ENCODE measurements at places on chromosomes 12 and 14.

DNA sequence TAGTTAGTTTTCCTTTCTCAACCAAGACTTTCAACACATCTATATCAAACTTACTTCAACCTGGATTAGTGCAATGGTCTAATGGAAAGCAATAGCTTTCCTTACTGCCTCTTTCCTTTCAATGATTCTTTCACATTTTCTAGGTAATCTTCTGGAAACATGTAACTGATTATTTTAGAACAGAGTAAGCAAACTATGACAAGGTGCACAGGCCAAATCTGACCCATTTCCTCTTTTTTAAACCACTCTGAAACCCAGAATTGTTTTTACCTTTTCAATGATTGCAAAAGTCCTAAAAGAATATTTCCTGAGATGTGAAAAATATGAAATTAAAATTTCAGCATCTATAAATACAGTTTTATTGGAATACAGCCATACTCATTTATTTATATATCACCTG is 81.6 kb upstream of the TMTC2 start:
- no peak for DNase-seq

- DNase-seq = no peak
Observed at GRCh38 chr14:99382071-99382470, 98.6 kb downstream of the SETD3 start.

GRCh38 chr12:61018571-61018970 is 1241.6 kb upstream of the USP15 start:
- DNase-seq = peak; percentile 17

DNA sequence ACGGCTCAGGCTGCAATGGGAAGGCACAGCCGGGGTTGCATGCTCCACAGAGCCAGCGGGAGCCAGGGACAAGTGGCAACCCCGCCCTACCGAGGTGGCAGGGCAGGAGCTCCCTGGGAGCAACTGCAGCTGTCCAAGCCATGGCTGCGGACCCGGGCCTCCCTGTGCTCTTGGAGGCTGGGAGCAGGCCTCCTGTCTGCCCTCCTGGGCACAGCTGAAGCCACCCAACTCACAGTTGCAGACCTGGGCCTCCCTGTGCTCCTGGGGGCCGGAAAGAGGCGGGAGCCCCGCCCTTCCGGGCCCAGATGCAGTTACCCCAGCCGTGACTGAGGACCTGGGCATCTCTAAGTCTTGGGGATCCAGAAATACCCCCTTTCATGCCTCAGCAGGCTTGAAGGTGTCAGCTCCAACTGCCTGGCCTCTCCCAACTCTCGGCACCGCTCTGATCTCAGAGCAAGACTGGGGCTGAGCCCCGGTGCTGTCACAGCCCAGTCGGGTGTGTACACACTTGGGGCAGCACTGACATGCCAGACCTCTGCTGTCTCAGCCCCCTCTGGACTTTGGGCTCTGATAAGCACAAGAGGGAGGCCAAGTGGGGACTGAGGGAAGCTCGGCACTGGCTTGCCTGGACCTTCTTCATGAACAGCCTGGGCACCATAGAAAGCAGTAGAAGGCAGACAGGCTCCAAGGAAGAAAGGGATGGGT is 7.5 kb upstream of the RASSF9 start:
- no peak for DNase-seq

DNA sequence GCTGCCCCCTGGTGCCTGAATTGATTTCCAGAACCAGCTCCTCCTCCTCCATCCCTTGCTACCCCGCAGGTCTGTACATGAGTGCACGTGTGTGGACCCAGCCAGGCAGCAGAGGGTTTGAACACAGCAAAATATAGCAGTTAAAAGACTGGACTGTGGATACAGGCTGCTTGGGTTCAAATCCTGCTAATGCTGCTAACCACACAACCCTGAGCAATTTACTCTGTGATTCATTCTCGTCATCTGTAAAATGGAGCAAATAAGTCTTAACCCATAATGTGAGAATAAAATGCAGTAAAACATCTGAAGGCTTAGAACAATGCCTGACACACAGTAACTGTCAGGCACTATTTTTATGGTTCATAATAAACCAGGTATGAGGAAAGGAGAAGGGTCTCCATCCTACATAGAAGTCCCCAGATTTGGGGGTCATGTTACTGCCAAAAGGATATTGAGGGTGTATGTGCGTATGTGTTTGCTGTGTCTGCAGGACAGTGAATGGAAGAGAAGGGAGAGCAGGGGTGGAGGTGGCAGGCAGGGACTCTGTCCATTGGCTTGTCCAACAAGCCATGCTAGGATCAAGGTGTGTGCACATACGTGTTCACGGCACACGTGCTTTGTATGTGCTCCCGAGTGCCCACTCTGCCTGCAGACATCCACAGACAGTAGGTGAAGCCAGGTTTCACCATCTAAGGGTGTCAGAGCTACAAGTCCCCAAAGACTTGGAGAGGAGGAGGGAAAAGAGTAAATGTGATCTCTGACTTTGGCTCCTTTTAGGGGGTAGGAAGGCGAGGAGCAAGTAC is 1.5 kb upstream of the STAT6 start:
- no peak for DNase-seq

DNA sequence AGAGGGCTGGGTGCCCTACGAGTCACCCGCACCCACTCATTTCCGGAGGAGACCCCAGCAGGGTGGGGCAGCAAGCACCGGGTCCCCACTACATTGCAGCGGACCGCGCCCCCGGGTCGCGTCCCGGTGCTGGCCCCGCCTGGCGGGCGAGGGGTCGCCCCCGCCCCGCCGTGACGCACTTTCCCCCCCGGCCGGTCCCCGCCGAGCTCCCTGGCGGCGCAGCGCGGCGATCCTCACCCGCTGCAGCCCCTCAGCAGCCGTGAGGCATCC is 106.1 kb downstream of the PRICKLE1 start:
- DNase-seq = no peak

DNA sequence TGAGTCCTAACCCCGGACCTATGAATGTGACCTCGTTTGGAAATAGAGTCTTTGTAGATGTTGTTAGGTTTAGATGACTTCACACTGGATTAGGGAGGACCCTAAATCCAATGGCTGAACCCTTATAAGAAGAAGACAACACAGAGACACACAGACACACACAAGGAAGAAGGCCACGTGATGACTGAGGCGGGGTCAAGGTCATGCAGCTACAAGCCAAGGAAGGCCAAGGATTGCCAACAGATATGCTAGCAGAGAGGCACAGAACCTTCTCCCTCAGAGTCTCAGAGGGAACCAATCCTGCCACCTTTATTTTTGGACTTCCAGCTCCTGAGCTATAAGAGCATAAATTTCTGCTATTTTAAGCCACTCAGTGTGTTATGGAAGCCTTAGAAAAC is 31.8 kb downstream of the LTBP2 start:
- DNase-seq = no peak

- no peak for DNase-seq
Observed at GRCh38 chr12:56928262-56928661, 5.9 kb downstream of the SDR9C7 start.

DNA sequence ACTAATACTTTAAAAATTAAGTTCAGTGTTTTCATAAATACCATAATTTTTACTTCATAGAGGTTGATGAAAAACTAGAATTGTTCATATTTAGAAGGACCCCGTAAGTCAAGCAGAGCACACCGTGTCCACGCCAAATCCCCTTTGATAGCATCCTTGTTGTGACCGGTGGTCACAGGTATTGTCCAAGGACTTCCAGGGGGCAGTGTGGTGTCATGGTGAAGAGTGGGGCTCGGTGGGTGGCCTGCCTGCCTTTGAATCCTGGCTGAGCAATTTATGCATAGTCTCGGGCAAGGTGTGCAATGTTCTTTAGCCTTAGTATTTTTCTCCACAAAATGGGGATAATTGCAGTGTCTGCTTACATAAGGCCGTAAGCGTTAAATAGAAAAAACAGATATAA is 169.9 kb downstream of the KTN1 start:
- no peak for DNase-seq

DNA sequence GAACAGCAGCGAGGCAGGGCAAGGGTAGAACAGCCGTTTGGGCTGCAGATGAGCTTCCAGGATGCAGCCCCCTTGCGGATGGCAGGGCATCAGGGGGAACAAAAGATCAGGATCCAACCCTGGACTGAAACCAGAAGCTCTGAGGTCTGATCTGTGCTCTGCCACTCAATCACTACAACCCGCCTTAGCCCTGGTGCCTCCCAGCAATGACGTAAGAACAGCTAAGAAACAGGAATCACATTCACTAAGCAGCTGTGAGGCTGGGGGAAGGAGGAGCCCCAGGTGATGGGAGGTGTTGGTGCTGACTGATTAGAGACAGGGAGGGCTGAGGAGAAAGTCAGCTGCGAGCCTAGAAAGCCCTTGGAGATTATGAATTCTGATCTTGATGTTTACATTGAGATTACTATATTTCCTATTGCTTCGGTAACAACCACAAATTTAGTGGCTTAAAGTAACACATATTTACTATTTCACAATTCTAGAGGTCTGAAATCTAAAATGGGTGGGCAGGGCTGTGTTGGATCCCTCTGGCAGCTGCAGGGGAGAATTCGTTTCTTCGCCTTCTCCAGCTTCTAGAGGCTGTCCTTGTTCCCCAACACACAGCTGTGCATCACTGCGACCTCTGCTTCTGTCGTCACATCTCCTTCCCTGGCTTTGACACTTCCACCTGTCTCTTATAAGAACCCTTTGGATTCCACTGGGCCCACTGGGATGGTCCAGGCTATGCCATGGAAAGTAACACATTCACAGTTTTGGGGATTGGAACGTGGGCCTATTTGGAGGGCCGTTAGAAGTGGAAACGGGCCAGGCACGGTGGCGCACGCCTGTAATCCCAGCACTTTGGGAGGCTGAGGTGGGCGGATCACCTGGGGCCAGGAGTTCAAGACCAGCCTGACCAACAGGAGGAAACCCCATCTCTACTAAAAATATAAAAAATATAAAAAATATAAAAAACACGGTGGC is 6.1 kb upstream of the CD9 start:
- no peak for DNase-seq

DNA sequence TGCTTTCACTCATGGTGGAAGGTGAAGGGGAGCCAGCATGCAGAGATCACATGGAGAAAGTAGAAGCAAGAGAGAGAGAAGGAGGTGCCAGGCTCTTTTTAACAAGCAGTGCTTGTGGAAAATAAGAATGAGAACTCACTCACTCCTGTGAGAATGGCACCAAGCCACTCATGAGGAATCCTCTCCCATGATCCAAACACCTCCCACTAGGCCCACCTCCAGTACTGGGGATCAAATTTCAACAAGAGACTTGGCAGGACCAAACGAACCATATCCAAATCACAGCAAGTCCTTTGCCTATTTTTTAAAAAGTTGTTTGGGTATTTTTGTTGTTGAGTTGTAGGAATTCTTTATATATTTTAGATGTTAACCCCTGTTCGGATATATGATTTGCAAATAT is 245.9 kb upstream of the ARID2 start:
- no peak for DNase-seq

GRCh38 chr14:81031488-81031887 is 76.1 kb downstream of the TSHR start:
- DNase-seq = no peak

GRCh38 chr14:101112351-101113107 is 209.0 kb upstream of the RTL1 start:
- DNase-seq = no peak

DNA sequence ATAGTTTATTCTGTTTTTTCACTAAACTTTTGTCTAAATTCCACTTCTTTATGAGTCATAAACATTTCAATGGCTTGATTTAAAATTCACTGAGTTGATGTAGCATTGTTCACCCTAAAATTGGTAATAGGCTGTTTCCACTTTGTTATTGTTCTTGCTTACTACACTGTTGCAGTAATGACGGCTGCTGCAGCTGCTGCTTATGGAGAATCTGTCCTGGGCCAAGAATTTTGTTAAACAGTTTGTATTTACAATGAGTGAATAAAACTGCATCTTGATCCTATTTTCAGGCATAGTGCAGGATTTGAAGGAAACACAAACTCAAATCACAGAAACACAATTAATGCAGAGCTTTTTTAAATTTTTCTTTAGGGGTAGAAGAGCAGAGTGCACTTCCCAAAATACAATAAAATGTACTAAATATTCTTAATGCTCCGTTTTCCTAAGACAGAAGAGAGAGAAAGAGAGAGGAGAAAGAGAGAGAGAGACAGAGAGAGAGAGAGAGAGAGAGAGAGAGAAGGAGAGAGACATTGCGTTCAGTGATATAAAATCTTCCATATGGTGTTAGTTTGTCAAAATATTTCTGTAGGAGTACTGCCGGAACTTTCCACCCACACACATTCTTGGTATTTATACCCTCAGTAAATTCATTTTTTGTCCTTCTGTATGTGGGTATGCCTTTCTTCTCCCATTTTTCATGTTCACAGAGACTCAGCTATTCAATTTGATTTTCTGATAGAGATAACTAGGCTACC is 266.4 kb downstream of the LRFN5 start:
- no peak for DNase-seq

GRCh38 chr12:3935078-3935477 is 61.9 kb upstream of the PARP11 start:
- peak; percentile 13 for DNase-seq

- DNase-seq = peak; percentile 61
Observed at GRCh38 chr14:60090864-60091519, 731 bp upstream of the PCNX4 start.

- DNase-seq = no peak
Observed at GRCh38 chr14:93888995-93889394, 38.1 kb upstream of the FAM181A start.

DNA sequence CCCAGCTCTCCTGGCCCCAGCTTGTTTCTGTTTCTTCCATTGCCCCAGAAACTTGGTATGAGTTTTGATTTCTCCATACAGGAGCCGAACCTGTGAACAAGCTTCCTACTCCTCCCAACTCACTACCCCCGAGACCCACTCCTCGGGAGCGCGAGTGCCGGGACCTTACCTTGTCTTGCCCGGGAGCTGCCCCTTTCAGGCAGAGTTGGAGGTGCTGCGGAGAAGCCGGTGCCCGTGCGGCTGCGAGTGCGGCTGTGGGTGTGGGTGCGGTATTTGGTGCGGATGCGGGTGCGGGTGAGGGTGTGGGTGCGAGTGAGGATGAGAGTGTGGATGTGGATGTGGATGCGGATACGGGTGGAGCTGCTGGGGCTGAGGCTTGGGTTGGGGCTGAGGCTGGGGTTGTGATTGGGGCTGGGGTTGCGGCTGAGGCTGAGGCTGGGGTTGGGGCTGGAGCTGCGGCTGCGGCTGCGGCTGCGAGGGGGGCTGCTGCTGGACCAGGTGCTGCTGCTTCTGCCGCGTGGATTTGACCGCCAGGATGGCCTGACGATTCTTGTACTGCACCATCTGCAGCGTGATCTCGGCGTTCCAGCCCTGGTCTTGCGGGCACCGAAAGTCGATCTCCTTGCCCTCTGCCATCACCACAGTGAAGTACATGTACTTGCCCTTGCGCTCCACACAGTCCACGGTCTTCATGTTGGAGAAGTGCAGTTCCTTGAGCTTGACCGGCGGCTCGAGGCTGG is 1.1 kb downstream of the PHLDA1 start:
- peak; percentile 51 for DNase-seq
